Stimulated activated CD8-positive, alpha-beta memory T cell treated with anti-CD3 and anti-CD28 coated beads, Interleukin-12 subunit alpha, Interleukin-12 subunit beta, amount 100 ng/mL, for 1 hour (primary cell): ENCODE measurements at places on chromosomes 13 and 19.

DNA sequence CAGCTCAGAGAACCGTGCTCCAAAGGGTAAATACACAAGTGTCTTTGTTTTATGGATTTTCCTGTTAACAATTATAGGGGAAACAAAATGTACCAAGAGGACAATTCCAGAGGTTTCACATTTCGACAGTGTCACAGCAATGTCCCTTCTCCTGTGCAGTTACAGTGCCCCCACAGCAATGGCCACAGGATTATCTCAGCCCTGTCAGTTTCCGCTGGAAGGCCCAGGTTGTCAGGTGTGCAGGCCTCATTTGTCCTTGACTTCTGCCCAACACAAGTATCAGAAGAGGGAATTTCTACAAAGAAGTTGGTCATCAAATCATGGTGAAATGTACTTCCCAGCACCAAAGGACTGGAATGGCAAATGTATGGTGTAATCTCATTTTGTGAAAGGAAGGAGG lies 11.2 kb upstream of the N4BP2L2 start:
- DNase-seq, result no peak

DNA sequence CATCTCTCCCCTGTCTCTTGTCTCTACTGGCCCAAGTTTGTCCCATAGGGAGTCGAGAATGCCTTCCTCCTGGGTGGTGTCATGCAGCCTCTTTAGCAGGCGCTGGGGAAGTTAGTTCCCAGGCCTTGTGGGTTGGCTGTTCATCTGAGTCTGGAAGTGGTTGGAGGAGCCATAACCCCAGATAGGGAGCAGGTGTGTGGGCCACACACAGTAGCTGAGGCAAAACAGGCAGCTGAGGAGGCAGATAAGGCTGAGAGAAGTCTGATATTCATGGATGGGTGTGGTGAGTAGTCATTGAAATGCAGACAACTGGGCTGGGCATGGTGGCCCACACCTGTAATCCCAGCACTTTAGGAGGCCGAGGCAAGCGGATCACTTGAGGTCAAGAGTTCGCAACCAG lies 40.9 kb upstream of the KPNA3 start:
- DNase-seq, result no peak

DNA sequence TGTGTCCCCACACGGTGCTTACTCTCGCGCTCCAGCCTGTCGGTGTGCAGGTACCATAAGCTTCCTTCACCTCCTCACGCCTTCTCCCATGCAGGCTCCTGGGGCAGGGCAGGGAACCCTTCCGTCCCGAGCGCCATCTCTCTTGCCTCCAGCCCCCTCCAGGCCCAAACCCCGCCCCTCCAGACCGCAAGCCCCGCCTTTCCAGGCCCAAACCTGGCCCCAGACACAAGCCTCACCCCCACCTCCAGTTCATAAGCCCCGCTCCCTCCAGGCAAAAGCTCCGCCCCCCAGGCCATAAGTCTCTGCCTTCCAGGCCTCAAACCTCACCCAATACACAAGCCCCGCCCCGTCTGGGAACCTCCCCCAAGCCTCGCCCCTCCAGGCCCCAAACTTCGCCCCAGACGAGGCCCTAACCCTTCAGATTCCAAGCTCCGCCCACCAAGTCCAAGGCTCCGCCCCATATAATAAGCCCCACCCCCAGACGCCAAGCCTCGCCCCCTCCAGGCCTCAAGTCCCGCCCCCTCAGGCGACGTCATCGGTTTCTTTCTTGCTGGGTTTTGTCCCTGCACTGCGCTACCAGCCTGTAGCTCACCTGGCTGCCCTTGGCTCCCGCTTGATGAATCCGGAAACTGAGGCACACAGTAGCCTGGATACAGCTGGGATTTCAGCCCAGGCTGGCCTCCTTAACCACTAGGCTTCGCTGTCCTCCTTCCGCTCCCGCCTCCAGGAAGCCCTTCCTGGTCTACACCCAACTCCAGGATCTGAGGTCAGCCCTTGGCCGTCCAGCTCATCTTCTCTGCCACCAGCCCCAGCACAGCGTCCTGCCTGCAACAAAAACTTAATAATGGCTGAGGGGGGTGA lies 16.1 kb downstream of the MKNK2 start:
- peak; percentile 39 for DNase-seq

DNA sequence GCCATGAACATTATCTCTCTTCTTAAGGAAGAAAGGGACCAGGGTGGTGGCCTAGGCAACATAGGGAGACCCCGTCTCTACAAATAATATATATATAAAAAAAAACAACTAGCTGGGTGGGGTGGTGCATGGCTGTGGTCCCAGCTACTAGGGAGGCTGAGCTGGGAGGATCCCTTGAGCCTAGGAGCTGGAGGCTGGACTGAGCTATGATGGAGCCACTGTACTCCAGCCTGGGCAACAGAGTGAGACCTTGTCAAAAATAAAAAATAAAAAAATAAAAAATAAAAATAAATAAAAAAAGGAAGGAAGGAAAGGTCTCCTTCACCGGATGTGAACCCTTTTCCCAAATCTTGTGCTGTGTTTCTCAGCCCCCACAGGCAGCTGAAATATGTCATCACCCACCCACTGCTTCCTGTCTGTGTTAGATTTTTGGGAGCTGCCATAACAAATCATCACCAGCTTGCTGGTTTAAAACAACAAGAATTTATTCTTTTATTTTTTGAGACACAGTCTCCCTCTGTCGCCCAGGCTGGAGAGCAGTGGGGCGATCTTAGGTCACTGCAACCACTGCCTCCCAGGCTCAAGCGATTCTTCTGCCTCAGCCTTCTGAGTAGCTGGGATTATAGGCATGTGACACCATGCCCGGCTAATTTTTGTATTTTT lies 9.5 kb upstream of the TSPAN16 start:
- DNase-seq, result no peak

GRCh38 chr13:24162604-24163003 lies 2.1 kb downstream of the SPATA13 start:
- DNase-seq, result no peak

GRCh38 chr19:4523306-4524110 lies 5.2 kb upstream of the PLIN4 start:
- DNase-seq, result no peak

DNA sequence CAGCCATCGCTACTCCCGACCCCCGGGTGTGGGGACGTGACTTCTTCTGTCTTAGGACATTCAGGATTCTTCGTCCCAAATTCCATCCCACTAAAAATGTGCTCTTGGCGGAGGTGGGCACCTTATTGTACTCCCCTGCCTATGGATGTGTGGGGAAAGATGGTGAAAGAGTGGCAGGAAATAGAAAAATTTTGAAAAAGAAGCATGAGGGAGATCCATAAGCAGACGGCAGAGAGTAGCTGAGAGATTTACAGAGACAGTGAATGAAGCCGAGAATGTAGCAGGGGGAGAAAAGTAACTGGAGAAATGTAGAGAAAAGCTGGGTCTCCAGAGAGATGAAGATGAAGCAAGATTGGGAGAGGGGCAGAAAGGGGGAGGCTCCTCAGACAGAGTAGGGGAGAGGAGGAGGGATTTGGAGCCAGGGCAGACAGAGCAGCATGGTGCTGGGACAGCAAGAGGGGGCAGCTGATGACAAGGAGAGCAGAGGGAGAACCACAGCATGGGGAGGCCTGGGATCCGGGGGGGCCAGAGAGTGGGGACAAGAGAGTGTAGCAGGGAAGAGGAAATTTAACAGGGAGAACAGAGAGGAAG lies 843 bp downstream of the ZNF610 start:
- DNase-seq, result no peak

- no peak for DNase-seq
Measured at GRCh38 chr13:67036699-67037457, 193.3 kb downstream of the PCDH9 start.

GRCh38 chr13:41701676-41702075 lies 244.3 kb downstream of the RGCC start:
- no peak for DNase-seq

GRCh38 chr19:55147545-55148251 lies 1.3 kb downstream of the TNNT1 start:
- DNase-seq, result no peak

DNA sequence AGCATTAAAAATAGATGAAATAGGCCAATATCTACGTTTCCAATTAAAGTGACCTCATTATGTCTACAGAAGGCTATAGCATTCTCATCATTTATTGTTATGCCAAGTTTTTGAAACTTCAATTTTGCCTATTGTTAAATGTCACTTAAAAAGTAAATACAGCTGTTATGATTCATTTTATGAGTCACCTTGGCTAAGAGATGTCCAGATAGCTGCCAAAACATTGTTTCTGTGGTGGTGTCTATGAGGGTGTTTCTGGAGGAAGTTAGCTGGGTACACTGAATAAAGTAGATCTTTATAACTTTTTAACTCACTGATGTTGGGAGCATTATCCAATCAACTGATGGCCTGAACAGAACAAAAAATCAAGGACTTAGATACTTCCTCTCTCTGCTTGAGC lies 1209.7 kb upstream of the PCDH9 start:
- DNase-seq, result no peak

DNA sequence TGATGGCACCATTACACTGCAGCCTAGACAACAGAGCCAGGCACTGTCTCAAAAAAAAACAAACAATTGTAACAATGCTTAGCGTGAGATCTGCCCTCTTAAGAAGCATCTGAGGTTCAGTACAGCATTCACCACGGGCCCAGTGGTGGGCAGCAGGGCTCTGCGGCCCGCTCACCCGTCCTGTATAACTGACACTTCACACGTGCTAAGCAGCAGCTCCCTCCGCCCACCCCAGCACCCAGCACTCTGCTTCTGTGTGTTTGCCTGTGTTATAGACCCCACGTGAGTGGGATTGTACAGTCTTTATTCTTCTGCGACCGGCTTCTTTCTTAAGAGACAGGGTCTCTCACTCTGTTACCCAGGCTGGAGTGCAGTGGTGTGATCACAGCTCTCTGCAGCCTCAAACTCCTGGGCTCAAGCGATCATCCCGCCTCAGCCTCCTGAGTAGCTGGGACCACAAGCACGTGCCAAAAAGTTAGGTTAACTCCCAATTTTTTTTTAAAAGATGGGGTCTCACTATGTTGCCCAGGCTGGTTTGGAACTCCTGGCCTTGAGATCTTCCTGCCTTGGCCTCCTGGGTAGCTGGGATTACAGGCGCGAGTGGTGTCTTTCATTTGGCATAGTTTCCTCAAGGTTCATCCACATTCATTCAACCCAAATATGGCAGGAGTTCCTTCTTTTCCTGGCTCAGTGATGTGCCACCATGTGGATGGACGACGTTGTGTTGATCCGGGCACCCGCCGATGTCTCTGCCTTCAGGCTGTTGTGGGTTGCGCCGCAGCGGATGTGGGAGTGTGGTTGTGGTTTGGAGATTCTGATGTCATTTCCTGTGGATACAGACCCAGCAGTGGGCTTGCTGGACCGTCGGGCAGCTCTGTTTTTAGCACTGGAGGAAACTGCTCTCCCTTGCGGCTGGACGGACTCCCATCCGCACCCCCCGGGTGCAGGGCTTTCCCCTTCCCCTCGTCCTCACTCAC lies 170.0 kb downstream of the KDM4B start:
- DNase-seq, result peak; percentile 55

- no peak for DNase-seq
Measured at GRCh38 chr19:16896146-16897028, 7.6 kb downstream of the F2RL3 start.

- no peak for DNase-seq
Measured at GRCh38 chr13:99042521-99043250, 64.8 kb upstream of the DOCK9 start.

- DNase-seq, result no peak
Measured at GRCh38 chr19:5139583-5140325, 170.8 kb downstream of the KDM4B start.

GRCh38 chr19:42229855-42230351 lies 9.8 kb downstream of the ZNF526 start:
- no peak for DNase-seq

- no peak for DNase-seq
Measured at GRCh38 chr13:33328701-33329100, 43.1 kb upstream of the STARD13 start.
